ENCODE measurements at places on chromosomes 3 and 15.

- no peak for DNase-seq
Observed at GRCh38 chr3:176479248-176479647, 718.0 kb downstream of the TBL1XR1 start.

GRCh38 chr3:186983659-186984058 is 53.3 kb downstream of the ST6GAL1 start:
- DNase-seq = no peak

- no peak for DNase-seq
Observed at GRCh38 chr3:15065550-15066007, 464 bp upstream of the MRPS25 start.

DNA sequence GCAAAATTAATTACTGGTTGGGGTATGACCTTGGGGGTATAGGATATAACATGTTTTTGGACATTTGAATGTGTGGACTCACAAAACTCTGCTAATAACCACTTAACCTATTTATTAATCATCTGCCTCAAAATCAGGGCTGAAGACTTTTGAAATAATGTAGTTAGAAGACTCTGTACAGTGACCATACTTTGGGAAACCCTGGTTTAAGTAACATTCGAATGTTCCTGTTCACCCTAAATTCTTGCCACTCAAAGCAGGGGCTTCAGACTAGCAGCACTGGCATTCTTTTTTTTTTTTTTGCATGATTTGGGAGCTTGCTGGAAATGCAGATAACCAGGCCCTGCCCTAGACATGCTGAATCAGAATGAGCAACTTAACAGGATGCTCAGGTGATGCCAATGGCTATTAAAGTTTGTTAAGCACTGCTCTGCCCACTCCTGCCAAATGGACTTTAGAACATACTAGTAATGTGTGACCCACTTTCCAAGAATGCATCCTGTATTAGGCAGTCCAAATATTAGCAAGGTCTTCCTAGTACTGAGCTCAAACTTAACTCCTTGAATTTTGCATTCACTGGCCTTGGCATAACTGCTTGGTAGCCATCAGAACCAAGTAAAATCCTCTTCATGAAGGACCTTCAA is 12.7 kb upstream of the ST3GAL6 start:
- no peak for DNase-seq

GRCh38 chr3:71487418-71487817 is 96.1 kb downstream of the FOXP1 start:
- no peak for DNase-seq

DNA sequence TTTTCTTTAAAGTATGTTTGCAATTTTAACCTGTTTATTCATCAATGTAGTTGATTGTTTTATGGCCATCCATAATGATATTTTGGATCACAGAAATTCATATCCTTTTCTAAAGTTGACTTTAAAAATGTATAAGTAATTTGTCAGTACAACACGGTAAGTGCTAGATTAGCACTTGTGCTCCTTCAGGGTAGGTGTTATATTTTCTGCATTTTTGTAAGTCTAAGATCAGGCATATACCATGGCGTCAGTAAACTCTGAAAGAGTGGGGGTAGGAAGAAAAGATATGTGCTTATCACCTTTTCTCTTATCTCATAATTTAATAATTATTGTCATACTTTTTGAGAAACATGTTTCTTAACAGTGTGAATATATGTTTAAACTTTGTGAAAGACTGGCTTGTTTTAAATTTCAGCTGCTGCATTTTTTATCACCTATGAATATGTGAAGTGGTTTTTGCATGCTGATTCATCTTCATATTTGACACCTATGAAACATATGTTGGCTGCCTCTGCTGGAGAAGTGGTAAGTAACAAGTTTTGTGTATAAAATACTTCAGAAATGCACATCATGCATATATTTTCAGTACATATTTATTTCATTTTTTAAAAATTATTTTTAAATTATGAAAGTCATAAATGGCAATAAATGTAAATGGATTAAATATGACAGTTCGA is 22.1 kb downstream of the SLC25A26 start:
- no peak for DNase-seq

DNA sequence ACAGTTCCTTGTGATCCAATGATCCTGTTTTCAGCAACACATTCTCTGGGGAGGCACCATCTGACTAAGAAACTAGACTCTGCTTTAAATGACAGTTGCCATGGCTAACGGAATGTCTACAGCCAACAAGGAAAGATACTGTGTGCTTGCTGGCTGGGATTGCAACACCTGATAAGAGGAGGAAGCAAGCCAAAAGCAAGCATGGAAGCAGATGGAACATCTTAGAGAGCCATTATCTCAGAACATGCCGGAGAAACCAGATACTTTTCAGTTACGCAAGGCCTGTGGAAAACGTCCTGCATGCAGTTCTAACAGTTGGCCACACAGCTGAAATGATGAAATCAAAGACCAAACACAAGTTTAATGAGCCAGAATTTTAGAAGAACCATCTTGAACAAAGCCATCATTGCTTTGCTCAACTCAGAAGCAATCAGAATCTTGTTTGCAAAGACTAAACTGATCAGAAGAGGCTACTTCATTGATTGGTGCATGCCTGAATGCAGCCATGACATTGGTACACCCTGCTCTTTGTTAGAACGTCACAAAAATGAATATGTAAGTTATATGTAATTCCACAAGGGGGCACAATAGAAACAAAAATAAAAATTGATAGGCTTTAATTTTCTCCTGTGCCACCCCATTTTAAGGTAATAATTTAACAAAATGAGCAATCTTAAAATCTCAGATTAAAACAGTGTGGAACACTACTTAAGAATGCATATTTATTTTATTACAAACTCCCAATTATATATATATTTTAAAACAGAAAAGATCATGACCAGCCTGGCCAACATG is 50.8 kb downstream of the GXYLT2 start:
- no peak for DNase-seq

DNA sequence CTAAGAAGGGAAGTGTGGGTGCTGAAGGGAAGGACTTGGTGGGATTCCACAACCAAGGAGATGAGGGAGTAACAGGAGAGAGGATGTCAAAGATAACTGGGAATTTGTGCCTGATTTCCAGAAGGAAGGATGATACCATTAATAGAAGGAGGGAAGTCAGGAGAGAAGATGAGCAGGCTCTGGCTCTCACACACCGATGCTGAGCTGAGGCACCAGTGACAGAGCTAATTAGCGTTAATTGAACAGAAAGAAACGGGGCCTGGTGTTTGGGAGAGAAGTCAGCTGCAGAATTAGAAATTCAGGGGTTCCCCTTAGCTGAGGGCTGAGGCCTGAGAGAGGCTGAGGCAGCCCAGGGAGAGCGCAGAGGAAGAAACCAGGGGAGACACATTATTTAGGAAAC is 11.9 kb upstream of the PDIA5 start:
- DNase-seq = no peak

- no peak for DNase-seq
Observed at GRCh38 chr3:13288732-13289718, 131.1 kb downstream of the NUP210 start.

- no peak for DNase-seq
Observed at GRCh38 chr3:13289771-13290285, 130.3 kb downstream of the NUP210 start.

- no peak for DNase-seq
Observed at GRCh38 chr15:84861781-84862180, 22.7 kb upstream of the SLC28A1 start.

DNA sequence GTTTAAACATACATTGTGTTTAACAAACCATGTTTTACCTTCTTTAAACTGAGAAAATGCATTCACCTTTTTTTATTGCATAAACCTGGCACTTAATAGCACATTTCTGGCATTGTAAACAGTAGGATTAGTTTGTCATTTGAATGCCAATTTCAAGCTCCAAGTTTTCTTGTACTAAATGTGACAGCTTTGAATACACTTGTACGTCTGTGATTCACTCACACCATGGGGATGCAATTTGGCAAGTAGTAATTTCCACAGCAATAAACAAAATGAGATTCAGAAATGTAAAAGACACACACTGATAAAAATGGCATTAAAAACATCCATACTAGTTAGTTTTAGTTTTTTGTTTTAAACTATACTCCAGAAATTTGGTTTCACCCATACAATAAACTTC is 598.9 kb downstream of the SI start:
- no peak for DNase-seq

- DNase-seq = no peak
Observed at GRCh38 chr3:158896729-158897128, 94.9 kb downstream of the MFSD1 start.

GRCh38 chr3:139118835-139119234 is 74.1 kb upstream of the PRR23C start:
- no peak for DNase-seq

Data from activated T-cell treated with anti-CD3 and anti-CD28 coated beads, Interleukin-2, amount 50 U/mL, for 48 hours (primary cell).